ENCODE measurements at places on chromosomes 1 and 21.

DNA sequence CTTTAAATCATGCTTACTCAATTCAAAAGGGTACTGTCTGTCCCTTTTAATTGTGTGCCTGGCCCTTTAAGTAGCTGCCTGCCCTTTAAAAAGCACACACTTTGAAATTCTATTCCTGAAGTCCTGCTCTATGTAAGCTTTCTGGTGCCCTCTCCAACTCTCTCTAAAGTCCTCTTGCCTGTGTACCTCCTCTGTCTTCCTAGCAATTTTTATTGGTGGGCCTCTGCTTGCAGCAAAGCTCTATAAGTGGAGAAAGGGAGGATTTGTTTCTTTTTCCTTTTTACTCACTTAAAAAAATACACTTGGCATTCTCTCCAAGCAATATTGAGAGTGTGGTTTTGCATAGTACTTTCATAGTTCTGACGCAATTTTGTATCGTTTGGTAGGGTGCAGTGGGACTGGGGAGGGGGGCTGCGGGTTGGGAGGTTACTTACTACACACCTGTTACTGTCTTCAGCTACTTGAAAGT, 135.4 kb downstream of the LMO4 start:
- DNase-seq: no peak

DNA sequence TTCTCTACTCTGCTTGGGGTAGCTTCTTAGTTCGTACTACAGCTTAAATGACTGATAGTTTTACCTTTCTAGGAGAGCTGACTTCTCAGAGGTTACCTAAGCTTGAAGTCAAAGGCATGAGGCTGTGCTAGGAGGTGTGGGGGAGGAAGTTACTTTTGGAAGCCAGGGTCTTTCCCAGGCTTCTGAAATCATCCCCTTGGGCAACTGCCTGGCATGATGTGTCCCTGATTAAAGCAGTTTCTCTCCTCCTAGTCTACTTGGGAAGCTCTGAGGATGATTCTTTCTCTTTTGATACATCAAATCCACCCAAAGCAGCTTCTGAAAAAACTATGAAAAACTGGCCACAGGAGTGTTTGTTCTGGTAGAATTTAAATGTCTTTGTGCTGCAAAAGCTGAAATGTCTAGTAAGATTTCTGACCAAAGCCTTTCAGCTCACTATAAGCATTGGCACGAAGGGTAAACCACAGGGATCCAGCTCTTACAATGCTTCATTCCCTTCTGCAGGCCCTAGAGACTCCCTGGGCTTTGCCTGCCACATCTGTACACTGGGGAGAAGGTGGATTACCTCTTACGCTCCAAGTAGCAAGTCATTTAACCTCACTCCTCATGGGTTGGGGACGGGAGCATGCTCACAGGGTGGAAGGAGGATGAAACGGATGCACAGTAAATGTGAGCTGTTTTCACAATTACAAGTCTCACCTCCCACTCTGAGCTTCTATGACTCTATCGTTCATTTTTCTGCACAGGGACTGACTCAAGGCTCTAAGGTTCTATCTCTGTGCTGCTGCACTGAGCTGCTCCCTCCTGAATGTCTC, 59.6 kb downstream of the RUNX1 start:
- DNase-seq: no peak

- no peak for DNase-seq
Measured at GRCh38 chr1:226481133-226481532, 67.4 kb upstream of the STUM start.

DNA sequence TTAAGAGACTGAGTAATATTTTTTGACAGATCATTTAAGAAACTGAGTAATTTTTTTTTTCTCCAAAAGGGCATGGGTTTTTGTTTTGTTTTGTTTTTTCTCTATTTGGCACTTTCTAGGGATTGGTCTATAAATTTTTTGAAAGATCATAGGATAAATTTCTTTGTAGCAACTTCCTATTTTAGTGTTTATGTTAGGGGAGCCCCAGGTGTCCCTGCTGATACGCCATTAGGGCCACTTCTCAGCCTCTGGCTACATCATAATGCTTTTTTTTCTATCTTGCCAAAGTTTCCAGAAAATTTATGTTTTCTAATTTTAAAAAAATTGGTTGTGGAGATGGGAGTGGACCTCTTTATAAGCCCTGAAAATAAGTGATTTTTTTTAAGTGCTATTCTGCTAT, 2.6 kb downstream of the GABPA start:
- DNase-seq: no peak

DNA sequence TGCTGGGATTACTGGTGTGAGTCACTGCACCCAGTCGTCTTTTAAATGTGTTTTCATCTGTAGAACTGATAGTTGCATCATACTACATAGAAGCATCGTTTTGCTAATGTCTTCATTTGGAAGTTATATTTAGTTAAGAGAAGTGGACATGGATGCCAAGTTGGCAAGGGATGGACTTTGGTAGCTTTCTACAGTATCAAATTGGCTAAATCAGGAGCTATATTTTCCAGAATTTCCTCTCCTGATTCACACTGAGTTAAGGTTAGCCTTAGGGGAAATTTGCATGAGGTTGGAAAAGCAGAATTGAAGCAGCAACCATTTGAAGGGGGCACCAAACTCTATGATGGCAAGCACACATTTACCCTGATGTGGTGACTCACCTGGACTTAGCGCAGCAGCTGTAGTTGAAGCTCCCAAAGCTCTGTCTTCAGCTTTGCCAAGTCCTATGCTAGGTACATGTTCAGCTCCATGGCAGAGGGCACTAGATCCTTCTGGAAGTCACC, 43.9 kb downstream of the DUSP10 start:
- no peak for DNase-seq

DNA sequence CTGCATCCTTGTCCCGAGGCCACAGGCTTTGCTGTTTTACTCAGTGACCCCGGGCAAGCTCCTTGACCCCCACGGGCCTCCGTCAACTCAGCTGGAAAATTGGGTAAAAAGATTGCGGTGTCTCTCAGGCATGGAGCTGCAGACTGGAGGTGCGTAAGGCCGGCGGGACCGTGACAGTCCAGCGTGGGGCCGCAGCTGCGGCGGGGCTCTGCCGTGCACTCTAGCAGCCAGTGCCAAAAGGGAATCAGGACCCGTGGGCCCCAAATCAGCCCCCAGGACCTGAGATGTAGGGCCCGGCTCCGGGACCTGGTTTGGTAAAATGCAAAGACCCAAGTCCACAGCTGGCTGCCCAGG, 158.3 kb downstream of the PRDM16 start:
- DNase-seq: no peak

DNA sequence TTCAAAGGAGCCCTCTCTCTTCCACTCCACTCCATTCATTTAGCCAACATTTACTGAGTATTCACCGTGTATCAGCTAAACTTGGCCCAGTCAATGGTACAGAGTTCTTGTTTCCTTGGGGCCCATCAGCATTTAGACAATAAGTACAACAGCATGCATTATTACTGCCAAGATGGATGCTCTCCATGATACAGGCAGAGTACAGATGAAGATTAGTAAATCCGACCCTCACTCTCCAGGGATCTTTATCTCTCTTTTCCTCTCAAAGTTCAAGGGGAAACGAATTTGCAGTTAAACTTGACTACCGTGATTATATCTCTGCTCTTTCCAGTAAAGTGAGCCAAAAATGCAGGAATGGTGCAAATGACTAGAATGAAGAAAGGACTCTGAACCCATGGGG, 184.6 kb upstream of the DUSP10 start:
- no peak for DNase-seq

- DNase-seq: peak; percentile 59
Measured at GRCh38 chr1:205270764-205271163, 43.0 kb downstream of the TMCC2 start.

DNA sequence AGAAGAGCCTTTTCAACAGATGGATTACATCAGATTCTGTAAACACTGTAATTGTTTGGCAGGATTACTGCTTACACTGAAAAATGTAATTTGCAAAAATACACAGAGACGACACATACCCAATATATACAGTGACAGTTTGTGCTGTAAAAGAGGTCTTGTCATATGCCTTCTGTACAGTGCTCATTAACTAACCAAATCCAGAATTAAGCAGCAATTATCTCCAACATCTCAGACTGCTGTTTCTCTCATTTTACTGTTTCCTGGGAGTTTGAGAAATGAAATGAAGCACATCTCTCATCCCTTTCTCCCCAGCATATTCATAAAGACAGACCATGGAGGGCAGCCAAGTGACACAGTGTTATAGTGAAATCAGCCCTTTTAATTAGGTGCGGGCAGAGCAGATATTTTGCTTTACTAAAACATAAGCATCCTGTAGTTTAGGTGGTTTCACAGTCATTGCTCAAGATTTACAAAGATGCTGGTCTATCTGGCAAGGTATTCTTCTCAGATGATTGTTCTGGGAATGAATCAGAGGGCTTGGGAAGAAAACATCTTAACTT, 618.4 kb upstream of the USP24 start:
- DNase-seq: no peak

- DNase-seq: no peak
Measured at GRCh38 chr1:92045766-92046495, 16.1 kb downstream of the EPHX4 start.

GRCh38 chr1:175294179-175294756, 101.7 kb upstream of the KIAA0040 start:
- DNase-seq: no peak

DNA sequence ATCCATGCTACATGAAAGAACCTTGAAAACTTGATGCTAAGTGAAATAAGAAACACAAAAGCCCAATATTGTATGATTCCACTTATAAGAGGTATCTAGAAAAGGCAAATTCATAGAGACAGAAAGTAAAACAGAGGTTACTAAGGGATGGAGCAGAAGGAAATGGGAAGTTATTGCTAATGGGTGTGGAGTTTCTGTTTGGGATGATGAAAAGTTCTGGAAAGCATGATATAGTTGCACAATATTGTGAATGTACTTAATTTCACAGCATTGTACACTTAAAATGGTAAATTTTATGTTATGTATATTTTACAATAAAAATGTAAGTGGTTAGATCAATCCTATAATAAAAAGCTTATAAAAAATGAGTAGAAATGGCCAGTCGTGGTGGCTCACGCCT, 1.6 kb upstream of the NECAP2 start:
- no peak for DNase-seq

GRCh38 chr1:64920941-64921589, 45.3 kb downstream of the JAK1 start:
- DNase-seq: no peak

GRCh38 chr1:177010211-177010825, 154.2 kb downstream of the ASTN1 start:
- DNase-seq: no peak

DNA sequence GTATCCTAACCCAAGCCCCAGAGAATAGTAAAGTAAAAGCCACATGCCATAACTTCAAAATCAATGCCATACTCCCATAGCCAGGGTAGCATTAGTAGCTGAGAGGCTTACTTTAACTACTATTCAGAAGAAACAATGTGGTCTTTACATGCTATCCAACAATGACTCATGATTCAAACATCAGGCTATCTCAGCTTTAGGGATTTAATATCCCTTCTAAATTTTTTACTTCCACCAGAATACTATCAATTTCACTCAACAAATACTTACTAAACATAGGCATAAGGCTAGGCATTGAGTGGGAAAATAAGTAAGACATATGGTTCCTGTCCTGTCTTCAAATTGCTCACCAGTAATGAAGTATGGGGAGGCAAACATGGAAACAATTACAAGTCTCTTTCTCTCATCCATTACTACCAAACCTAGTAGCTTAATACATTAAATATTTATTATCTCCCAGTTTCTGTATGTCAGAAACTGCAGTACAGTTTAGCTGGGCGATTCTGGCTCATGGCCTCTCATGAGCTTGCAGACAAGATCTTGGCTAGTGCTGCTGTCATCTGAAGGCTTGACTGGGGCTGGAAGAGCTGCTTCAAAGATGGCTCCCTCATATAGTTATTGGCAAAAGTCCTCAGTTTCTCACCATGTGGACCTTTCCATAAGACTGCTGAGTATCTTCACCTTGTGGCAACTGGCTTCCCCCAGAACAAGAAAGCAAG, 30.7 kb downstream of the EVI5 start:
- no peak for DNase-seq

GRCh38 chr21:36209626-36210171, 53.1 kb downstream of the DOP1B start:
- DNase-seq: peak; percentile 58

GRCh38 chr1:2547210-2548067, 8.7 kb upstream of the TNFRSF14 start:
- no peak for DNase-seq

GRCh38 chr1:45647248-45648021, 23.6 kb upstream of the CCDC17 start:
- no peak for DNase-seq

DNA sequence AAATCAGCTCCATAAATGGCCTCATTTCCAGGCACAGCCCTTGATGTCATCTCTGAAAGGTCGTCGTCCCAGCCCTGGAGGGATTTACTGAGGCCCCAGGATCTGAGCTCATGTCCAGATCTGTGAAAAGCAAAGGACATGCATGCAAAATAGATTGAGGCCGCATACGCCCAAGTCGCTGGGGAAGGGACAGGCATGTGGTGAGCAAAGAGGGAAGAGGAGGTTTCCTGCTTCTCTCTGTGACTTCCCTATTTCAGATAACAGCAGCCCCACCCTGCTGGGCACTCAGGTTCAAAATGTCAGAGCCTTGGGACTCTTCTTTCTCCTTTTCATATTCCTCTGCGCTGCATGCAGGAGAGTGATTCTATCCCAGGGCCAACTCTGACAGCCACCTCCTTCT, 197.2 kb downstream of the ADSS2 start:
- no peak for DNase-seq

DNA sequence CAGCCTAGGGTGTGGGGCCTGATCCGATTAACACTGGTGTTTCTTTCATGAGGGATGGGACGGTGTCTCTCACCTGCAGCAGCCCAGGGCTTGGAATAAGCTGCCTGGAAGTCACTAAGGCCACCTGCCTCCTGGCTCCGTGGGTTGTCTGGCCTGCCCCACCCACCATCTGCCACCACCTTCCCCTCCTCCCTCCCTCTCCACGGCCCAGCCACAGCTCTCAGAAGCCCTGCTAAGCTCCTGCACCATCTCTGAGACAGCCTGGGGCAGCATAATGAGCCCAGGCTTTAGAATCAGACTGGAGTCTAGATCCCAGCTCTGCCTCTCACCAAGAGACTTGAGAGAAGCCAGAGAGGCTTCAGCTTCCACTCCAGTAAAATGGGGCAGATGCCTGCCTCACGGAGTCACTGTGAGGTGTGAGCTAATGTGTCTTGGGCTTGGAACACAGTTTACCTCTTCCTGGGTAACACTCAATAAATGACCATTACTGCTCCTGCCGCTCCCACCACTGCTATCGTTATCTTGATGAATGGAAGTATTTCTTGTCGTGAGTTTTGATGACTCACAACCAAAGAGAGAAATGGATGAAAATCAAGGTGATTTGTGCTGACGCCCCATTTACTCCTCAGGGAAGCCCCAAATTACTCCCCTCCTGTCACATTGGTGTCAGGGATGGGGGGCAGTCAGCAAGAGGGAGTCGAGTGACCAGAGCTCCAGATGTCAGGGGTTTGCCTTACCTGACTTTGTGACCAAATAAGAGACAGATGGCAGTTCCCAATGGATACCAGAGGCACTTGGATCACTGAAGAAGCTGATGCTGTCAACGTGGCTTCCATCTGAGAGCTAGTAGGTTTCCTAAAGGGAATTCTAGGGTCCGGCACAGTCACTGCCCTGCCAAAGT, 23.5 kb upstream of the C1QA start:
- no peak for DNase-seq
